ENCODE measurements at places on chromosomes 3 and 15. TPM values are rescaled to one million over a fixed set of nuclear protein-coding genes. Genes with fewer than 3 reads are reported as not detected.

TTC23 gene
- total RNA-seq = 15.9 TPM

DVL3 gene
- total RNA-seq = 21.9 TPM

COL6A5 gene
- total RNA-seq = not detected

FBXO40 gene
- total RNA-seq = not detected

TMCO5A gene
- total RNA-seq = not detected

RAB8B gene
- total RNA-seq = 8.3 TPM

ZNF660 gene
- 0.05 TPM for total RNA-seq

THSD4 gene
- 12.4 TPM for total RNA-seq

RETNLB gene
- not detected for total RNA-seq

DALRD3 gene
- 34.7 TPM for total RNA-seq

SV2B gene
- not detected for total RNA-seq

CP gene
- 1.1 TPM for total RNA-seq

ITGB5 gene
- total RNA-seq = 209 TPM

TMC3 gene
- total RNA-seq = not detected

EOMES gene
- not detected for total RNA-seq

TGM4 gene
- total RNA-seq = 0.33 TPM

NOX5 gene
- total RNA-seq = not detected

POPDC2 gene
- total RNA-seq = 0.65 TPM

TEX55 gene
- not detected for total RNA-seq

PYGO1 gene
- 0.49 TPM for total RNA-seq

SCAP gene
- total RNA-seq = 90.2 TPM

OXTR gene
- total RNA-seq = 0.65 TPM

ST3GAL6 gene
- 3.2 TPM for total RNA-seq

FETUB gene
- total RNA-seq = 2.8 TPM

FANCD2OS gene
- 2.3 TPM for total RNA-seq

C2CD4A gene
- 2.1 TPM for total RNA-seq

SLC24A5 gene
- total RNA-seq = not detected

PFN2 gene
- total RNA-seq = 109 TPM

GXYLT2 gene
- total RNA-seq = 10.7 TPM

FAM227B gene
- 1.6 TPM for total RNA-seq

OR5K2 gene
- not detected for total RNA-seq

LRRN1 gene
- total RNA-seq = 2.3 TPM

ISG20 gene
- total RNA-seq = 8.8 TPM

KIF7 gene
- total RNA-seq = 1.9 TPM

NANOGP8 gene
- not detected for total RNA-seq

C3orf49 gene
- not detected for total RNA-seq

MFGE8 gene
- total RNA-seq = 35.9 TPM

CCDC54 gene
- total RNA-seq = not detected

ZIC1 gene
- total RNA-seq = not detected

FANCD2 gene
- total RNA-seq = 32.1 TPM

ZNF501 gene
- 1.7 TPM for total RNA-seq

ATP1B3 gene
- 102 TPM for total RNA-seq

TMOD3 gene
- 36.8 TPM for total RNA-seq

GOLGA6B gene
- not detected for total RNA-seq

MUC4 gene
- not detected for total RNA-seq

TRAIP gene
- 8.5 TPM for total RNA-seq

WNT7A gene
- 12.5 TPM for total RNA-seq

EIF3J gene
- 29.2 TPM for total RNA-seq

SGO1 gene
- 4.8 TPM for total RNA-seq

LRRC2 gene
- not detected for total RNA-seq

All from airway epithelial cell (primary cell).